ENCODE measurements at places on chromosomes 1 and 21.

DNA sequence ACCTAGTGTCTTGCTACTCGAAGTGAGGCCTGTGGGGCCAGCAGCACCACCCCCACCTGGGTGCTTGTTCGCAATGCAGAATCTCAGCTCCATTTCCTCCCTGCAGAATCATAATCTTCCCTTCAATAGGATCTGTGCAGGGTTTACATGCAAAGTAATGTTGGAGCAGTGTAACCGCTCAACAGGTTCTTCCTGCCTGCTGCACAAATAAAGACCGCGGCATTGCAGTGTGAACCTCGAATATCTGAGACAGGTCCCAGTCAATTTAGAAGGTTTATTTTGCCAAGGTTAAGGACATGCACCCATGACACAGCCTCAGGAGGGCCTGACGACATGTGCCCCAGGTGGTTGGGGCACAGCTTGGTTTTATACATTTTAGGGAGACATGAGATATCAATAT, 119.2 kb downstream of the TLR5 start:
- DNase-seq = no peak

DNA sequence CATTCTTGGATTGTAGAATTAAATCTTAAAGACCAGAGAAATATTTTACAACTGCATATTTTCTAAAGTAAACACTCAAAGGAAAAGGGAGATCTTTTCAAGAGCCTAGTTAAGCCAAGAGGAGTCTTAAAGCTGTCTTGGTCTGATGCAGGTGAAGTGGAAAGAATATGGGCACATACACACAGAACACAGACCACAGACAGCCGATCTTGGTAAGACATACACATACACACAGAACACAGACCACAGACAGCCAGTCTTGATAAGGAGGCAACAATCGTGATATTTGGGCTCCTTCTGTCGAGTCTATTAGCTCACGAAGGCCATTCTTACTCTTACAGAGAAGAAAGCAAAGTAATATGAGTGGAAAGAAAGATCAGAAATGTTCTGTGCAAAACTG, 1153.9 kb upstream of the TMPRSS15 start:
- DNase-seq = no peak

DNA sequence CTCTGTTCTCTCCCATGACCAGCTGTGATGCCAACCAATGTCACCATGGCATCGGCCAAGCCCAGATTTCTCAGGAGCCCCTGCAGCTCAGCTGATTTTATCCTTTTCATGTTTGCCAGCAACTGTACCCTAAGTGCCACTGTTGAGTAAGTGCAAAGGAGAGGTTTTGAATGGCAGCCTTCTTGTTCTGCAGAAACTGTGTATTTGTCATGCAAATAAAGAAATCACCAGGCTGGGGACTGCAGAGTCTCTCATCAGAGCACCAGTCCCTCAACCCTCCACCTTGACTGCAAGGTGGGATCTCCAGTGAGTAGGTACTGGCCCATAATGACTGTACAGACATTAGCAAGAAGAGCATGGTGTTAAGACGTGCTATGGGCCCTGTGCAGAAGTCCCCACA, 26.6 kb downstream of the C8B start:
- DNase-seq = no peak

DNA sequence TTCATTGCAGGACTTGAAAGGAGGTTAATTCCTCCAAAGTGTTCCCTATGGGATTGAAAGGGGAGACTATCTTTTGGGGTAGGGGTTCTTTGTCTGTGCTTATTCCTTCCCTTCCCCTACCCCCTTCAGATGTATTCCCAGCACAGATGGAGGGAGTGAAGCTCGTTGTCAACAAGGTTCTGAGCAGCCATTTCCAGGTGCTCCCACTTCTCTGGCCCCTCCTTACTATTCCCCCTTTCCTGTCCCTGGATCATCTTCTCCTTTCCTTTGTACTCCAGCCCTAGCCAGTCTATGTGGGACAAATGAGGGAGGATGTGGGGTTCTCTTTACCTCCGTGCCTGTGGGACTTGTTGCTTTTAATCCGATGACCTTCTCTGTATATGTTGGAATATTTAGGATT, 899 bp downstream of the TOMM40L start:
- no peak for DNase-seq

DNA sequence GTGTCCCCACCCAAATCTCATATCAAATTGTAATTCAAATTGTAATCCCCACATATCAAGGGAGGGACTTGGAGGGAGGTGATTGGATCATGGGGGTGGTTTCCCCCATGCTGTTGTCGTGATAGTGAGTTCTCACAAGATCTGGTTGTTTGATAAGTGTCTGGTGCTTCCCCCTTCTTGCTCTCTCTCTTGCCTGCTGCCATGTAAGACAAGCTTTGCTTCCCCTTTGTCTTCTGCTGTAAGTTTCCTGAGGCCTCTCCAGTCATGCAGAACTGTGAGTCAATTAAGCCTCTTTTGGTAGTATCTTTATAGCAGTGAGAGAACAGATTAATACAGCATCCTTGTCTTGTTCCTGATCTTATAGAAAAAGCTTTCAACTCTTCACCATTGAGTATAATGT, 6.5 kb upstream of the LRRC39 start:
- no peak for DNase-seq

GRCh38 chr1:212098310-212098709, 62.8 kb downstream of the DTL start:
- DNase-seq = no peak

DNA sequence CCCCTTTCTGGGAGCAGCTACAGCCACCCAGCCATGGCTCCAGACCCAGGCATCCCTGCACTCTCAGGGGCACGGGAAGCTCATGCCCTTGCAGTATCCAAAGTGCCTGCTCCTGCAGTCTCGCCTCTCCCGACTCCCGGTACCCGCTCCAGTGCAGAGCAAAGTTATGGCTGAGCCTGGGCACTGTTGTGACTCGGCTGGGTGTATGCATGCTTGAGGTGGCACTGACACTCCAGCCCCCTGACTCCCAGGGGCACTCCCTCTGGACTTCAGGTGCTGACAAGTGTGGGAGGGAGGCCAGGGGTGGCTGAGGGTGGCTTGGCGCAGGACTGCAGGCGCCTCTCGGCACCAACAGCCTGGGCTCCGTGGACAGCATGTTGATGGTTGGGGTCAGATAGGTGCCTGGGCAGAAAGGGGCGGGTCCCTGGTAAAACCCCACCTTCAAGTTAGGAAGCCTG, 580.1 kb upstream of the ADGRL2 start:
- no peak for DNase-seq

GRCh38 chr1:169060043-169060722, 46.3 kb upstream of the ATP1B1 start:
- DNase-seq = no peak

Data from nucleus accumbens (tissue), 56 donors.